ENCODE measurements at places on chromosomes 7 and 10.

DNA sequence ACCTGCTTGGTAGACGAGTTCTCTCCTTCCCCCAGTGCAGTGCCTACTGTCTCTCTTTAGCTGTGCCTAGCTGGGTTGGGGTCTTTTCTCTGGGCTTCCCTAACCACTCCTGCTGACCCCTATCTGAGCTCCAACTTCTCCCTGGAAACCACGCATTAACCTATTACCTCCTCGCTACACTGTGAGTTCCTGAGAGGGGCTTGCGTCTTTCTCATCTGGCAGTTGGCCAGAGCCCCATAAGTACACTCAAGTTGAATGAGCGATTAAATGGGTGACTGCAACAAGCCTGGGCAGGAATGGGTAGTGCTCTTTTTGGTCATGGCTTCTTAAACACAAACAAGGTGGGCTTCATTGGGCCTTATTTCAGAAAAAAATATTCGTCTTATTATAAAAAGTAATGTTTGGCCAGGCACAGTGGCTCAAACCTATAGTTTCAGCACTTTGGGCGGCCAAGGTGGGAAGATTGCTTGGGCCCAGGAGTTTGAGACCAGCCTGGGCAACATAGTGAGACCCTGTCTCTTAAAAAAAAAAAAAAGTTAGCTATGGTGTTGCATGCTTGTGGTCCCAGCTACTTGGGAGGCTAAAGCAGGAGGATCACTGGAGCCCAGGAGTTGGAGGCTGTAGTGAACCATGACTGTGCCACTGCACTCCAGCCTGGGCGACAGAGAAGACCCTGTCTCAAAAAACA is 41.4 kb downstream of the SYPL1 start:
- no peak for DNase-seq

DNA sequence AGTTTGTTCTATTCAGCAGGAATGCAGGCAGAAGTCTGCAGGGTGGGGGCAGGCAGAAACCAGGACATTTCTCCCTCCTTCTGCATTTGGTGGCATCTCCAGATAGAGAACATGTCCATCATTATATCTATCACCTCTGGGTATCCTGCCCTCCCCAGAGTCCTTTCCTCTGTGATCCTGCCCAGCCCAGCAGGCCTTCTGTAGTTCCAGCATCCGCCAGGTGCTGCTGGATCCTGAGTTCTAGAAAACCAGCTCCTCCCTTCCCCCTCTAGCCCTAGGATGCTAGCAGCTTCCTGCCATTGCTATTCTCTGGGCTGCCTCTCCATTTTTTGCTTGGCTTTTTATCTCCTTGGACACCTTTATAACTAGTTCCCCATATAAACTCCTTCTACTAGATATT is 180.3 kb downstream of the KCNMA1 start:
- no peak for DNase-seq

DNA sequence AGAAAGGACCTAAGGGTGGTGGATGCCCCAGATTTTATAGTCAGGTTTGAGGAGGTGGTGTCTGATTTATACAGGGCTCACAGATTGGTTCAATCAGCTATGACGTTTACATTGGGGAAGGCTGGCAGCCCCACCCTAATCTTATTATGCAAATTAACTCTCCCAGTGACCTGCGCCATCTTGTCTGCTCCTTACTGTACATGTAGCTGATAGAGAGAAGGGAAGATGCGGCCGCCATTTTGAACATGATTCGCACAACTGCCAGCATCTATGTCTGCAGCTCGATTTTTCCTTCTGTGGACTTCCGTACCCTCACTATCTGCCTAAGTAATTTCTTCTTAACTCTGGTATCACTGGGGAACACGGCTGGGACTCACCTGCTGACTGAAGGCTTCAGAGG is 619.0 kb upstream of the DPP6 start:
- DNase-seq, result no peak

GRCh38 chr10:34184939-34185386 is 630.1 kb downstream of the PARD3 start:
- DNase-seq, result no peak

GRCh38 chr10:103114876-103115275 is 78.2 kb downstream of the NT5C2 start:
- no peak for DNase-seq

GRCh38 chr10:131930586-131931330 is 29.9 kb downstream of the PPP2R2D start:
- no peak for DNase-seq

GRCh38 chr7:66758950-66759628 is 18.6 kb downstream of the RABGEF1 start:
- DNase-seq, result no peak

DNA sequence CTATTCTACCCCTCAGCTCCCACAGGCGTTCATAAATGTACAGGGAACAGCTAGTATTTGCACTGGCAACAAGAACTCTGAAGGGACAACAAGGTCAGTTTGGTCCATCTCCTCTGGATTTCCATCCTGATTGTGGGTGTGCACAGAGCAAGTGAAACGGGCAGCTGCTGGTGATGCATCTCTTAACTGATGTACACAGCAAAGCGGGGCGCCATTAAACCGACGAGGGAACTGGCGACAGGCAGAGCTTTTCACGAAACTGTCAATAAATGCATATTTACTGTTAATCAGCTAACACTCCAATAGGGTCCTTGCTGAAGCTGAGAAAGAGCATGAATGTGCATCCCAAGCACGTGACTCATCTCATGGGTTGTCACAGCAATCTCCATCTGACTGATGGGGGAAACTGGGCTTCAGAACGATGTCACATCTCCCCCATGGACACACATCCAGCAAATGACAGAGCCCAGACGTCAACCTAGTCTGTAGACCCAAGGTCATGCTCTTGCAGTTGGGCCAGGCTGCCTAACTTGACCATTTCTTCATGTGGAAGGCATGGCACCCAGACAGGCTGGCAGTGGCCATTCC is 54.2 kb downstream of the FAM53B start:
- no peak for DNase-seq

DNA sequence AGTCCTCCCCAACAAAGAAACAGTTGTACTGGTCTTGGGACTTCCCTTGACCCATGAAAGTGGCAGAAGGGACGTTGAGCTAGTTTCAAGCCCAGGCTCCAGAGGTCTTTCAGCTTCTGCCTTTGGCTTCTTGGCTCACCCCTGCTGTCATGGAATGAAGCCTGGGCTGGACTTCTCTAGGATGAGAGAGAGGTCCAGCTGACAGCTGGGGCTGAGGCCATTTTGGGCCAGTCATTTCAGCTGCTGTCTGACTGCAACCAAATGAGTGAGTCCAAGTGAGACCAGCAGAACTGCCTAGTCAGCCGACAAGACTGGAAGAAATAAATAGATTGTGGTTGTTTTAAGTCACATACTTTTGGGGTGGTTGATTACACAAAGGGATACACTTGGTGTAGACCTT is 76.6 kb downstream of the TMEM178B start:
- DNase-seq, result no peak

DNA sequence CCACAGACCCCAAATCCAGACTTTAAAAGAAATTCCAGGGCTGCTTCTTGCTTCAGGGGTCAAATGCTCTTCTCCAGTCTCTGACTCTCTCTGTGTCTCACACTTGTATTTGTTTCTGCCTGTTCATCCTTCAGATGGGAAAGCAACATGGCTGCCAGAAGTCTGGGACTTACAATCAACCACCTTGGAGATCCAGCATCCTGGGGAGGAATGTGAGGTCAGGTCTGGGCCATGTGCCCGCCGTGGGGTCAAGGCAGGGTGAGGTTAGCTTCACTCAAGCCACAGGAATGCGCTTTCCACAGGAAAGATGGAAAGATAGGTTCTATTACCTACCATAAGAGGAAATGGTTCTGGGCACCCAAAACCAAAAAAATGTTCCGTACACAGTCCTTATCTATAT is 34.3 kb upstream of the NPVF start:
- DNase-seq, result no peak

DNA sequence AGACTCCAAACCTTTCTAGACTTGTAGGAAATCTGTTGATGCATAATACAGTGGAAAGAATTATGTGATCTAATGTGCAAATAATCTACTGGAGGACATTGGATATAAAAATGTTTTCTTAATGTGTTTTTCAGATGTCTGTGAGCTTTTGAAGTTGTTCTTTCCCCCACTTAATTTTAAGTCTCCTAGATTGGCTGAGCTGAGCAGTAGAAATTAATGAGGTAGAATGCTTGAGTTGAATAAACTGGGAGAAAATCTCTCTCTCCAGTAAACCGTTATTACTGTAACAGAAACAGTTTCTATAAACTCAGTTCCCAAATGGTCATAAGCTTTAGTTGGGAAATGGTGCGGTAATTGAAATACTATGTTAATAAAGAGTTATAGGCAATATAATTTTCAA is 15.7 kb downstream of the CSGALNACT2 start:
- no peak for DNase-seq

GRCh38 chr10:114444819-114445218 is 40.5 kb upstream of the AFAP1L2 start:
- DNase-seq, result no peak

GRCh38 chr7:1703871-1704810 is 34.1 kb downstream of the ELFN1 start:
- DNase-seq, result no peak

DNA sequence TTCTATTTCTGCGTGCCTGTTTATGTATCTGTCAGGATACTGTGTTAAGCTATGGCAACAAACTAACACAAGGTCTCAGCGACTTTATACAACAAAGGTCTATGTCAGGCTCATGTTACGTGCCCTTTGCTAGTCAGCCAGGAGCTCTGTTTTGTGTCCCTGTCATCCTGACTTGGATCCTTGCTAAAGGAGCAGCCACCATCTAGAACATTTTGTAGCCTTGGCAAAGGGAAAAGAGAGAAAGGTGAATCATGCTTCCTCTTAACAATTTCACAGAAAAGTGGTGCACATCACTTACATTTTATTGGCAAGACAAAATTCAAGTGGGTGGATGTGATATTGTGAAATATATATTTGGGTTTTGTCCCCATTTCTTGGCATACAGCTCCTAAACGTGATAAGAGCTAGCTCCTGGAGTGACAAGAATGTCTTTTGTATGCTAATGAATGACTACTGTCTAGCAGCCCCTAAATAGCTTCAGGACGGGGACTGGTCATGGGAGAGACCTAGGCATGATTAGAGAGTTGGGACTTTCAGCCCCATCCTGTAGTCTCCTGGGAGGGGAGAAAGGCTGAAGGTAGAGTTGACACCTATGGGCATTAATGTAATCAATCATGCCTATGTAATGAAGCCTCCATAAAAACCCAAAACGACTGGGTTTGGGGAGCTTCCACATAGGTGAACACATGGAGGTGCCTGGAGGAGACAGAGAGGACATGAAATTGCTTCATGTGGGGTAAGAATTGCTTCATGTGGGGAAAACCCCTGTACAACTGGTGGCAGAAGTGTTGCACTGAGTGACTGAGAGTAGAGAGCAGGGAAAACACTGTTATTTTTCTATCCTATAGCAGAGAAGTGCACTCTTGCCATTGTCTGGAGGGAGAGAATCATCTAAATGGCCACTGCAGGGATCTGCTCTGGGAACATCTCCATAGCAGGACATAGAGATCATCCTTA is 33.0 kb downstream of the MRPL32 start:
- DNase-seq, result no peak
